Activated gamma-delta T cell treated with anti-CD3 and anti-CD28 coated beads, Interleukin-2, amount 50 U/mL, for 16 hours (primary cell): ENCODE measurements at places on chromosomes 13 and 19.

DNA sequence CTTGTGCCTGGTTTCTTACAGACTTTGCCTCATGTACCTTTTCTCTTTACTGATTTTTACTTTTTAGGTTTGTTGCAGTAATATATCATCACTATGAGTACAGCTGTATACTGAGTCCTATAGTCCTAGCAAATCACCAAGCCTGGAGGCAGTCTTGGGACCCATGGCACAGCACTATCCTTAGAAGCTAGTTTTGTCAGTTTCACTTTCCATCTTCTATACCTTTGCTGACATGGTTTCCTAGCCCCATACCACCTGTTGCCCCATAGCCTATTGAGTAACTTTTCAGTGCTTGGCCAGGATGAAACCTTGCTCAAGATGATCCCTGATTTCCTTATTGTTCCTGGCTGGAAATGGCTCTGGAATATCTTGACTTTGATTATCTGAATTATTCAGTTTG is 826.4 kb downstream of the GPC5 start:
- DNase-seq, result no peak

DNA sequence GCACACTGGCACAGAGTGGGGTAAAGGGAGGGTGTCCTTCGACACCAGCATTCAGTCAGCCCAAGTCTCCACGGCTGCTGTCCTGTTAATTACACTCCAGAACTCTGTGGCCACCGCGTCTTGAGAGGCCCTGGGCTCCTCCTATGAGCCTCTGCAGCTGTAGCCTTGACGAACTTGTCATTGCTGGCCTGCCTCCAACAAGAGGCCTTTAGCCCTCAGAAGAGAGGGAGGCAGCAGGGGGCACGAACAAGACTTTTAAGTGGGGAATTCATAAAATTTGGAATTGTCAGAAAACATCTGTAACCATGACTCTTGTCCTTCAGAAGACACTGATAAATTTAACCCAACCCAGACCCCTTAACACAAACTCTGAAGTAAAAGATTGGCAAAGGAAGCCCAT is 241.9 kb downstream of the UQCRFS1 start:
- no peak for DNase-seq

DNA sequence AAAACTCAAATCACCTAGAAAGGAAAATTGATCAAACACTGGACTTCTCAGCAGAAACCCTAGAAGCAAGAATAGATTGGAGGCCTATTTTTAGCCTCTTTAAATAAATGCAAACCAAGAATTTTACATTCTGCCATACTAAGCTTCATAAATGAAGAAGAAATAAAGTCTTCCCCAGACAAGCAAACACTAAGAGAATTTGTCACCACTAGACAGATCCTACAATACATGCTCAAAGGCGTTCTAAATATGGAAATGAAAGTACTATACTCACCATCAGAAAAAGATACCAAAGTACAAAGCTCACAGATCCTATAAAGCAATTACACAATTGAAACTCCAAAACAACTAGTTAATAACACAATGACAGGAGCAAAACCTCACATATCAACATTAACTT is 578.1 kb downstream of the UQCRFS1 start:
- no peak for DNase-seq

- DNase-seq, result no peak
Measured at GRCh38 chr13:77377016-77377415, 50.1 kb upstream of the MYCBP2 start.

DNA sequence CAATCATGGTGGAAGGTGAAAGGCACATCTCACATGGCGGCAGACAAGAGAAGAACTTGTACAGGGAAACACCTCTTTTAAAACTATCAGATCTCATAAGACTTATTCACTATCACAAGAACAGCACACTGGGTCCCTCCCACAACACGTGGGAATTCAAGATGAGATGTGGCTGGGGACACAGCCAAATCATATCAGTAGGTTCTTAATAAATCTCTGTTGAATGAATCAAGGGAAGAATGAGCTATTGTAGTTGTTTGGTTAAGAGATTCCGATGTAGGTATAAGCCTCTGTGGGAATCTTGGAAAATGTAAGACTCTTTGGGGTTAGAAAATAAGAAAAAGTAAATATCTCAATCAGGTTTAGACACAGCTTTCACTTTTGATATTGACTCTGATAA is 400.2 kb downstream of the KCNRG start:
- DNase-seq, result no peak
